ENCODE measurements at places on chromosomes 13 and 19.

DNA sequence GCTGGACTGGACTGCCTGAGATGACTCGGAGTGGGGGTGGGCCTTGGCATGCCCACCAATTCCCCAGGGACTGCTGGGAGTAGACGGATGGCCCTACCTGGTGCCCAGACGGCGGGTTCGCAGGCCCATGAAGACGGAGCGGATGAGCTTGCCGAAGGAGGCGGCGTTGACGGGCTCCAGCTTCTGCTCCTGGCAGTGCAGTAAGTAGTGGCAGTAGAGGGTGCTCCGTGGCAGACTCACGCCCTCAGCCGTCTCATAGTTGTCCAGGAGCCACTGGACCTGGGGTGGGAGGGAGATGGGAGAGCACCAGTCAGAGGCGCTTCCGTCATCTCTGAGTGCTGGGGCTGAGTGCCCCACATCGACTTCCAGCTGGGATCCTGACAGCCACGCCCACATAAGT lies 17.6 kb downstream of the DCAF15 start:
- DNase-seq: no peak

DNA sequence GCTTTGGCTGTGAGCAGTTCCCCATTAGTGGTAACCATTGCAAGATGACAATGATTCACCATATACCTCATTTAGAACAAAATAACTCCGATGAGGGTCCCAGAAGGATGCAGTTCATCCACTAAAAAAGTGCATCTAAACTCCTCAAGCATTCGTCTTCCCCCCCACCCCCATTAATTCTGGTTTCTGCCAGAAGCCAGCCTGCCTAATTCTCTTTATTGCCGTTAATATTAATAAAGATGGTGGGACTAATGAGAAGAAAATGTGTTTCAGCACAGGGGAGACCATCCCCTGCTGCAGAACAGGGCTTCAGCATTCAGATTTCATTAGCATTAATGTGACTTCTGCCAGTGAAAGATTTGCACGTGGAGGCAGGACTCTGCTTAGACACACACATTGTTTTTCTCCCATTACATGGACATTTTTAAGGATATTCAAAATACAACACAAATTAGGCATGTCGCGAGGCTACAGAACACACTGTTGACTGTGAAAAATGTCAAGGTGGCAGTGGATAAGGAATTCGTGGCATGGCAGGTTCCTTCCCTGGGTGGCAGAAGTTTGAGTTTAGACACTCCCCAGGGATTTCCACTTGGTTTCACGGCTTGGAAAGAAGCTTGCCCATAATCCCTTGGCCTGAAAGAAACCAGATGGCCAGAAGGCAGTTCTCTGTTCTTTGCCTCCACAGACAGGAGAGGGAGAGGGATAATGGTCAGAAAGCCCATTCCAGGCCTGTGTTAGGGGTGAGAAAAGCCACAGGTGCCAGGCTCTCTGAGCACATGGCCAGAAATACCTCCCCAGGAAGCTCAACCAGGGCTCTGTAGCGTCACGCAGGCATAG lies 236.5 kb downstream of the FOXO1 start:
- DNase-seq: no peak

GRCh38 chr13:31092646-31093045 lies 69.1 kb downstream of the HSPH1 start:
- no peak for DNase-seq

DNA sequence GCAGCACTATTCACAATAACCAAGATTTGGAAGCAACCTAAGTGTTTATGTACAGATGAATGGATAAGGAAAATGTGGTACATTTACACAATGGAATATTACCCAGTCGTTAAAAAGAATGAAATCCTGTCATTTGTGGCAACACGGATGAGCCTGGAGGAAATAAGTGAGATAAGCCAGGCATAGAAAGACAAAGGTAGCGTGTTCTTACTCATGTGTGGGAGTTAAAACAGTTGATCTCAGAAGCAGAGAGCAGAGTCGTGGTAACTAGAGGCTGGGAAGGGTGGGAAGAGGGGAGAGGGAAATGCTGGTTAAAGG lies 29.5 kb downstream of the LILRB4 start:
- no peak for DNase-seq

- no peak for DNase-seq
These were observed 42.4 kb downstream of the ADGRE3 start for GRCh38 chr19:14632286-14632685.

DNA sequence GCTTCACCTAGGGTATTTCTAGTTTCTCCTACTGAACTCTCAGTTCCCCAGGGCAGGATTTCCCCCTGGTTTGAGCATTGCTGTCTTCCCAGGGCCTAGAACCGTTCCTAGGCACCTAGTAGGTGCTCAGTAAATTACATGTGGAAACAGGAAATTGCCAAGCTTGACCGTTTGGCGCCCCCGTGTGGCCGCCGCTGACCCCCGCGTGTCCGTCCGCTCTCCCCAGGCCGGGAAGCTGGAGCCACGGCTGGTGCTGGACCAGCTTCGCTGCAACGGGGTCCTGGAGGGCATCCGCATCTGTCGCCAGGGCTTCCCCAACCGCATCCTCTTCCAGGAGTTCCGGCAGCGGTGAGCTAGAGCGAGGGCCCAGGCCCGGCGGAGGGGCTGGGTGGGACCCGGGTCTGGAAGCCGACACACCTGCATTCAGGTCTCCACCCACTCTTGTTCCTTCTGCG lies 55.5 kb downstream of the MYH14 start:
- no peak for DNase-seq

DNA sequence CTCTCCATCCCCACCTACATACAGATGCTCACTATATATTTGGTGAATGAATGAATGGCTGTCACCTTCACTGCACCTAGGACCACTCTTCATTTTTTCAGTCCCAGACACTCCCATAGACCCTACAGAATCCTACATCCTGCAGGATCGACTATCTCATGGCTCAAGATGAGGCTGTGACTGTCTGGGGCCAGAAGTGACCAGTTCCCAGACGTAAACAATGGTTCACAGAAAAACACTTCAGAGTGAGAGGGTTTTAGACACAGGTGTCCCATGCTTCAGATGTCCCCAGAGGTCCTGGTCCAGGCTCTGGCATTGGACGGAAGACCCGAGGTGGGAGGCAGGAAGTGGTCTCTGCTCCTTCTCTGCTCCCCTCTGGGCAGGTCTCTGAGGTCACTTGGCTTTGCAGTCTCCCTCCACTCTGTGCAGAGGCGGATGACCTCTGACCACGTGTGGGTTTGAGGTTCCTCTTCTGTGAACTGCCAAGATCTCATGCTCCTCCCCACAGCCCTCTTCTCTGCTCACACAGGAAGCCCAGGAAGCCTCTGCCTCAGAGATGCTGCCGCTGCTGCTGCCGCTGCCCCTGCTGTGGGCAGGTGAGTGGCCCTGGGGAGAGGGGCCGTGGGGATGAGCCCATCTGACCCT lies 24.9 kb downstream of the SIGLEC7 start:
- DNase-seq: no peak

DNA sequence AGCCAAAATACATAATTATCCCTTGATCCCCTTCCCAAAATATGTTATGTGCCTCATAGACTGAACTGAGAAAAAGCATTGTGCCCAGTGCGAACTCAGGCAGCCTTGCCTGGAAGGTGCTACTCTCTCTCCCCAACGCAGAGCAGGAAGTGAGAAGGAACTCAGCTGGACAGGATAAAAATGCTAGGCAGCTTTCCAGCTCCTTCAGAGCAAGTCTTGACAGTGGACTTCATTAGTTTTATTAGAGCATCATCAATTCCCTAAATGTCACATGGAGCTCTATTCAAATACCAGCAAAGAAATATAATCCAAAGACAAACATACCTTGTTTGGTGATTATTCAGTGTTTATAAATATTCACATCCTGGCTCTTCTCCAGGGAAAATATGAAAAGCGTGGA lies 202.4 kb downstream of the RFC3 start:
- DNase-seq: no peak

DNA sequence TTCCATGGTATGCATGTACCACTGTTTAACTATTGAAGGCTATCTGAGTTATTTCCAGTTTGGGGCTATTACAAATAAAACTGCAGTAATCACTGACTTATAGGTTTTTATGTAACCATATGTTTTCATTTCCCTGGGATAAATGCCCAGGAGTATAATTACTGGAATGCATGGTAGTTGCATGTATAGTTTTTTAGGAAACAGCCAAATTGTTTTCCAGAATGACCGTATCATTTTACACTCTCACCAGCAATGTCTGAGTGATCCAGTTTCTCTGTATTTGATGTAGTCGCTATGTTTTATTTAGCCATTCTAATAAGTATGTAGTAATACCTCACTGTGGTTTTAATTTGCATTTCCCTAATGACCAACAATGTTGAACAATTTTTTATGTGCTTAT lies 42.0 kb downstream of the CYSLTR2 start:
- no peak for DNase-seq

- no peak for DNase-seq
These were observed 2.8 kb downstream of the ZNF667 start for GRCh38 chr19:56474308-56474707.

DNA sequence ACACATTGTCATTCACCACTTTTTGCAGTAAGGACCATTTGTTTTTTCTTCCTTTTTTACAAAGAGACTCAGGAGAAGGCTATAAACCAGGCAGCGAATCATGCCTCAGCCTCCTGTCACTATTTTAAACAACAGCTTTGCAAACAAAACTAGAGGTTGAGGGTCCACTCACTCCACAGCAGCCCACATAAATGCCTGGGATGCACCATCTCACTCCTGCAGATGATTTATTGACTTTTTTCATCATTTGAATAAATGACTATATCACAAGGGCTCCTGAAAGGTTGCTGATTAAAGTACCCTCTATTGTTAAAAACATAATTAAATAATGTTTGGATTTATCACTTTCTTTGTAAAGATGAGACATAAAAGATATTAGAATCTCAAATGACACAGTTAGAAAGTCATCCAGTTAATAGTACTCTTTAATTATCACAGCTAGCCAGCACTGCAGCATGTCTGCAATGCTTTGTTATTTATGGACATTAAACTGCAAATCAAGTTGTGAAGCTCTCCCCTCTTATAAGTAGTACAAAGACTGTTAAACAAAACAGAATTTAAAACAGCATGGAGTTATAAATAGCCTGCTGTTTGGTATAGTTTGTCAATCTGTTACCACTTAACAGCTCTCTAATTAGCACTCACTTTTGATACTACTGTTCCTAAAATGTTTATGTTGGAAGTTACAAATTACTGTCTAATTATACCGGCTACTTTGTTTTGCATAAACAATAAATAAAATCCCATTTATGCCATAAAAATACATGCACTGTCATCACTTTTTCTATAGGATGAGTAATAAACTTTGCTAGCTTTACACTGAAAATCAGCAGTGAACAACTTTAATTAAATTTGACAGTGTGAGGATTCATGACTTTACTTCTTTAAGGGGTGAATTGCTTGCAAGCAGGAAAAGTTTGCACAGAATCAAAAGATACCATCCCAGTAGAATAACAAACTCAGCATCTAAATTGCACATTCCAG lies 853.2 kb downstream of the UQCRFS1 start:
- no peak for DNase-seq

- DNase-seq: no peak
These were observed 128.5 kb downstream of the GPC6 start for GRCh38 chr13:93355094-93355493.

DNA sequence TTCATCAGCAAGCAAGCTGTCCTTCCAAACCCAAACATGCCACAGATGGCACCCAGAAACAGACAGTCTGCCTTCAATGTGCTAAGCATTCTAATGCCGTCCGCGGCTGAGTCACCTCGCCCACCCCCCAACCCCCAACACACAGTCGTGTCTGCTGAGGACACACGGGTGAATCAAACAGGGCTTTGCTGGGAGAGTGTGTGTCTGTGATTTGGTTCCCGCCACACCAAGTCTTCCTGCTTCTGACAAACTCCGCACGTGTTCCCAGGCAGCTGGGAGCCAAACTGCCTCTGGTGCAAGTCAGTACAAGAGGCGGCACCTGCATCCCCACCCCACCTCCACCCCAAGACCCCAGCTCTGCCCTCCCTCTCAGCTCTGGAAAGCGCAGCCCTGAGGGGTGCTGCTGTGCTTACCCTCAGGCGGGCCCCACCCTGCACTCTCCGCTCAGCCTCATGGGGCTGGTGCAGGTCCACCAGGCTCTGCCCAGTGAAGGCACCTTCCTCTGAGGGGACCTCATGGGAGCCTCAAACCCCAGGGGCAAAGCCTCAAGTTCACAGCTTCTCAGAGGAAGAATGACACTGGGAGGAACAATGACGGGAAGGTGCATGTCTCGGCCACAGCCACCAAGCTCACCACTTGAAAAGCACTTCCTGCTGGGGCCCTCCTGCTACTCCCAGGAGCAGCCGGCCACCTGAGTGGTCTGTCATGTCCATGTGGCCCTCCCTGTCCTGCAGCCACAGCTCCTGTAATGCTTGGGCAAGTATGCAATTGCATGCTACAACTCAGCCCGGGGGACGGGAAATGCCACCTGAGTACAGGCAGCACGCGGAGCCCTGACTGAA lies 15.0 kb upstream of the SLC35E1 start:
- DNase-seq: no peak

DNA sequence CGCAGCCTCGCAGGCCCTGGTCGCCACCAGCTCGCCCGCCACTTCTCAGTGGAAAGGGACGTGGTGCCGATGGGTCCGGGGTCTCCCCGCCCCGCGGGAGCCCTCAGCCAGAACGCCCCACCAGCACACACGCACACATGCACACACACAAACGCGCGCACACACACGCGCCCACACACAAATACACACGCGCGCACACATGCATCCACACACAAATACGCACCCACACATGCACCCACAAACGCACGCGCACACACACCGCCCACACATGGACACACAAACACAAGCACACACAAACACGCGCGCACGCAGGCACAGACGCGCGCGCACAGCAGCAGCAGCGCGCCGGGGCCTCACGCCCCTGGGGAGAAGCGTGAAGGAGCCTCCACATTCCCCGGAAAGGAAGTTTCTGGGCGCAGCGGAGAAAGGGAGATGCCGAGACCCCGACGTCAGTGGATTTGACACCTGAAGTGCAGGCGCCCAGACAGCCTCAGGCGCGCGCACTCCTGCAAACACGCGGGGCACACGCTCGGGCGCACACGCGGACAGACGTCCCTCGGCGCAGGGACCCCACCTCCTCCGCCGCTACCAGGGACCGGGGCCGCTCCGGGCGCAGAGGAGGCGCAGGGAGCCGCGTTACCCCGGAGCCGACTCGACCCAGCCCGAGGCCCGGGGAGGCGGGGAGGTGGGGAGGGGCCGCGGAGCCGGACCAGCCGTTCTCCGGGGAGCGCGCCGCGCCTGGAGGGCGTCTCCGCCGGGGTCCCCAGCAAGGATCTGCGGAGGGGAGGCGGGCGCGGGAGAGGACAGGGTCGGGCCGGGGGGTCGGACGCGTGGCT lies 622 bp downstream of the RASA3 start:
- DNase-seq: no peak

DNA sequence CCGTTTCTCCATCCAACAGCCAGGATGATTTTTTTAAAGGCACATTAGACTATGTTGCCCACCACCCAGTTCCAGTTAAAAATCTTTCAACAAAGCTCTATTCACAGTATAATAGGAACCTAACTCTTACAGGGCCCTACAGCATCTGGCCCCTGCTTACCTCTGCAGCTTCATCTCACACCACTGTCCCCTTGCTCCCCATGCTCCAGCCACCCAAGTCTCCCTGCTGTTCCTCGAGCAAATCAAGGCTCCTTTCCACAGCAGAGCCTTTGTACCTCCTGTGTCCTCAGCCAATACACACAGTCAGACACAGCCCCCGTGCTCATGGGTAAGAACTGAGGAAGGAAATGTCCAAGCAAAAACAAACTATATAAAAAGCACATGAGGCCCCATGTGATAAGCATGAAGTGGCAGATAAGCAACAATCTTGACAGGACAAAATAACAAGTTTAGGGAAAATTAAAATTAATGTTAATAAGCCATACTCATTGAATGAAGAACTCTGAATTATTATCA lies 67.5 kb downstream of the TSC22D1 start:
- DNase-seq: no peak

GRCh38 chr19:41619018-41619556 lies 7.8 kb downstream of the CEACAM4 start:
- DNase-seq: no peak
